ENCODE measurements at places on chromosomes 7 and 10. TPM values are rescaled to one million over a fixed set of nuclear protein-coding genes. Genes with fewer than 3 reads are reported as not detected.

The PKD2L1 gene
- total RNA-seq = not detected

The LRMDA gene
- 70.7 TPM for total RNA-seq

The TMEM229A gene
- total RNA-seq = 1.5 TPM

The GSAP gene
- total RNA-seq = 11.1 TPM

The IRF5 gene
- 6.3 TPM for total RNA-seq

The OPN1SW gene
- total RNA-seq = not detected

The DNAJC1 gene
- 33.2 TPM for total RNA-seq

The PNPLA8 gene
- 47.3 TPM for total RNA-seq

The MUC12 gene
- not detected for total RNA-seq

The PNLIPRP3 gene
- 13.6 TPM for total RNA-seq

The ZNF138 gene
- total RNA-seq = 12.1 TPM

The SPACDR gene
- total RNA-seq = not detected

The CNPY1 gene
- total RNA-seq = not detected

The ADAMTS14 gene
- 0.16 TPM for total RNA-seq

The MRLN gene
- not detected for total RNA-seq

The NSUN5 gene
- total RNA-seq = 69.0 TPM

The GAD2 gene
- not detected for total RNA-seq

The ACTR3C gene
- not detected for total RNA-seq

The ARHGAP22 gene
- 0.24 TPM for total RNA-seq

The VIM gene
- total RNA-seq = 2,222 TPM

The ANKRD7 gene
- 9.6 TPM for total RNA-seq

The ANKRD1 gene
- total RNA-seq = not detected

The PON1 gene
- total RNA-seq = 0.16 TPM

Data from SK-MEL-5 (cell line).